ENCODE measurements at places on chromosomes 16 and 17.

GRCh38 chr17:49705254-49705653 is 2.5 kb downstream of the SLC35B1 start:
- DNase-seq: no peak

GRCh38 chr17:9855036-9855435 is 29.3 kb downstream of the GLP2R start:
- no peak for DNase-seq

- no peak for DNase-seq
Measured at GRCh38 chr16:5903832-5904231, 806.2 kb upstream of the EEF2KMT start.

GRCh38 chr17:12730421-12730820 is 58.9 kb upstream of the ARHGAP44 start:
- no peak for DNase-seq

- DNase-seq: peak; percentile 0
Measured at GRCh38 chr16:67865318-67865717, 7.5 kb upstream of the EDC4 start.

GRCh38 chr16:71648921-71649320 is 22.9 kb downstream of the MARVELD3 start:
- no peak for DNase-seq

DNA sequence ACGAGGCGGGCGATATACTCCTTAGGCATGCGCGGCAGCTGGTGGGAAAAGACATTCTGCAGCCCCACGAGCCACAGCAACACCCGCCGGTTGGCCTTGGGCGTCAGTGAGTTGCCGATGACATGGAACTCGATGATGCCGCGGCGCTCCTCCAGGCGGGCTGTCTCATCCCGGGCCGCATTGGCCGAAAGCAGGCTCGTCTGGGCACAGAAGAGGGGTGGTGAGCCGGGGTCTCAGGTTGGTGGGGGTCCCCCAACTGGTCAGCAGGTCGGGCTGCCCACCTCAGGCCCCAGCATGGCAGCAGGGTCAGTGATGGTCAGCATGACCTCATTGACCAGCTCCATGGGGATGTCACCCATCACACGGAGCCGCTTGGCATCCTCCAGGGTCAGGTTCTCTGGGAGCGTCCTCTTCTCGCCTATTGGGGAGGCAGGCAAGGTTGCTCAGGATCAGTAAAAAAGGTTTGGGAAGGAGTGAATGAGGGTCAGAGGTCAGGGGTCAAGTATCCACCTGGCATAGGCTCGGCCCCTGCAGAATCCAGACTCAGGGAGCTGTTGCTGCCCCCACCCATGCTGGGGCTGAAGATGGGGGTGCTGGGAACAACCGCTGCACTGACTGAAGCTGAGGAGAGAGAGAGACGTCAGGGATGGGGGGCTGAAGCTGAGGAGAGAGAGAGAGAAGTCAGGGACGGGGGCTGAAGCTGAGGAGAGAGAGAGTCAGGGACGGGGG is 3.6 kb downstream of the KAT2A start:
- peak; percentile 15 for DNase-seq

DNA sequence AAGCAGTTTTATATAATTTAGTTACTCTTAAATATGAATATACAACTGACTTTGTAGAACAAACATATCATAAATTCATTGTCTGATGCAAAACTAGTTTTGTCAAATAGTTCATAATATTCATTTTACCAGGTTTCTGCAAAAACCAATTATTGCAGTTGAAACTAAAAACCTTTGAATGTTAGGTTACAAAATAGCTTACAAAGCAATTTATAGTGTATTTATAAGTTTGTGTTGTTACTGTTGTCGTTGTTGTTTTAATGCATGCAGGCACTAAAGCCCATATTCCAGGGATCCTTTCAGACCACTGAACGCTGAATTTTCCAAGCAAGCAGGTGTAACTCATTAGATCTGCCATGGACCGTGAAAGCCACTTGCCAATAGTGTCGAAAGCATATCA is 427.6 kb downstream of the ZFHX3 start:
- no peak for DNase-seq

DNA sequence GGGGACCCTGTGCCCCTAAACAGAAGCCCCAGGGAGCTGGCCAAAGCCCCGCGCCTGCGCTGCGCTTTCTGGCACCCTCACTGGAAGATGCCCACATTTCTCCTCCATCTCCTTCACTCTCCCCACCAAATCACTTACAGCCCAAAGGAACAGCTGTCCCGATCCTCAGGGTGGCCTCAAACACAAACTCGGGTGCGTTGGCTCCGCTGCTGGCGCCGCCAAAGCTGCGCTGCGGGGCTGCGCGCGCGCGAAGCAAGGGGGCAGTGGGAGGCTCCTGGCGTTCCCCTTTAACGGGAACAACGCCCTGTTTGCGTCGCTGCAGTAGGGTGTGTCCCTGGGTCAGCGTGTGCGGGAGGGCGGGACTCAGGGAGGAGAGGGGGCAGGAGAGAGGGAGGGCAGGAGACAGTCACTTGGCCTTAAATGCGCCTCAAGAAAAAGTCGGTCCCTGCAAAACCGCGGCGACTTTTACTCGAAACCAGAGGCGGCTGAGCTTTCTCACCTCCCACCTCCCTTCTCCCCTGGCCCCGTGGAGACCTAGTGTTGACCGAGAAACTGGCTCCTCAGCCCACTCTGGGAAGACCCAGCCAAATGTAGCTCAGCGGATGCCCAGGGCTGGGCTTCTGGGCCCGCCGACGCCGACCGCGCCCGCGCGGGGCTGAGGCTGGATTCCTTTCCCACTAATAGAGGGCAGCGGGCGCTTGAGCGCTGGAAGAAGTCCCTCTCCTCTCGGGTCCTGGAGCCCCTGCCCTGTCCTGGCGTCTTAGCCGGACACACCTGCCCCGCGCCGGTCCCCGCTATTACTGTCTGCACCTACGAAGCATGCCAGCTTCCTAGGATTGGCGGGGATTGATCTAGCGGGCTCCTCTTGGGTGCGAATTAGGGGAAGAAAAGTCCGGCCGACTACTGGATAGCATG is 2.6 kb downstream of the PMP22 start:
- no peak for DNase-seq

- DNase-seq: no peak
Measured at GRCh38 chr16:5015887-5016286, 17.8 kb downstream of the NAGPA start.

- no peak for DNase-seq
Measured at GRCh38 chr17:10115536-10115932, 82.9 kb downstream of the GAS7 start.

GRCh38 chr16:74281300-74281699 is 15.3 kb upstream of the PSMD7 start:
- DNase-seq: no peak

GRCh38 chr17:39627047-39627711 is 427 bp downstream of the PPP1R1B start:
- no peak for DNase-seq

DNA sequence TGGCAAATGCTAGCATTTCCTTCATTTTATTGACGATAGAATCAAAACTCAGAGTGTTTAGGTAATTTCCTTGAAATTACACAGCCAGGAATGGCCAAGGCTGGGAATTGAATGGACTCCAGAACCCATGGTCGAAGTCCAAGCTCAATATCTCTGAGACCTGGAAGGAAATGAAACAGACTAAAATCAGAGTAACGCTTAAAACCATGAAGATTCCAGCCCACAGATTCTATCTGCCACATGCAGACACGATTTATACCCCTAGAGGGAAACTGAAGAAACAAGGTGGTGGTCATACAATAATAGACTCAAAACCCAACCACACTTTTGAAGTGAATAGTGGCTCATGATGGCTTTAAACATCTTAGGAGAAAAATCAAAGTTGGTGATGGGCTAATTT is 95.6 kb downstream of the PRKCA start:
- DNase-seq: no peak

- no peak for DNase-seq
Measured at GRCh38 chr17:49729069-49729468, 21.3 kb upstream of the SLC35B1 start.

DNA sequence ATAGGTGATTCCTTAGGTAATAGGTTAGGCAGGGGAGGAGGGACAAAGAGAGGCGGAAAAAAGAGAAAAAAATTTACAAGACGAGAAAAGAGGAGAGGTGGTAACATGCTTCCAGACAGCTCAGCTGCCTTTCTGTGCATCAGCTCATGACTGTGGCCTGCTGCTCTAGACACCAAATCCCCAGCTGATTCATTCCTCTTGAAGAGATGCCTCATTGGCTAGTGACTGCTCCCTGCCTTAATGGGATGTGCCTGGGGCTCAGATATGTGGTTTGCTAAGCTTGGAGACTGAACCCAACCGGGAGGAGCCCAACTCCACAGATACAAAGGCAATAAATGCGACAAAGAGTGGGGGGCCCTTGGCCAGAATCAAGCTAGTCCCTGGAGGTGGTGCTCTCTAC is 105.9 kb upstream of the FAM20A start:
- no peak for DNase-seq

- DNase-seq: no peak
Measured at GRCh38 chr17:27453471-27453870, 2.8 kb upstream of the KSR1 start.

DNA sequence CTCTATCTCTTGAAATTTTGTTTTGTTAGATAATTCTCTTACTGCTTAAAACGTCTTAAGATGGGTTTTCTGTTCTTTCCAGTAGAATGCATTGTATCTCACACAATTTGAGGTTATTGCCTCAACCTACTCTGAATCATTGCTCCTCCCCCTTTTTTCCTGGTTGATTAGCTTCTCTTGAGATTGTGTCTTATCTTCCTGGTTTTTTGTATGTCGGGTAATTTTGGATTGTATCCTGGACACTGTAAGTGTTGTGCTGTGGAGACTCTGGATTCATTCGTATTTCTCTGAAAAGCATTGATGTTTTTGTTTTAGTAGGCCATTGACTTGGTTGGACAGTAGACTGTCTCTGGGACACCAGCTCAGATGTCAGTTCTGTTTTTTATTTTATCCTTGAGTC is 26.1 kb downstream of the PRKCB start:
- DNase-seq: no peak

DNA sequence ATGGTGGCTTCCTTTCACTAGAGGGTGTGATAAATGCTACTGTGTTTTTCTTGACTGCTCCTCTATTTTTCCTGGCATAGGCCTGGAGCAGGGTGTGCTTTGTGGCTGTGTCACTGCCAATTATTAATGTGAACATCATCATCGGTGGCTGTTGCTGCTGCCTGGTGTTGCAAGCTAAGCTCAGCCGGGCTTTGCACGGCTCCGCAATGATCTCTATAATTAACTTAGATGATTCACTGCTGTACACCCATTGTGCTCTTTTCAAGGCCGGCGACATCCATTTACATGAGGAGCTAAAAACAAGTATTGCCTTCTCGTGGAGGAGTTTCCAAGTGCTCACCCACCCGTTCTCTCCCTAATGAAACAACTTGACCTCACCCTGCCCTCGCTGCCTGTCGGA is 160.1 kb upstream of the IRX3 start:
- no peak for DNase-seq

GRCh38 chr17:30218799-30219198 is 16.7 kb downstream of the SLC6A4 start:
- DNase-seq: no peak

- no peak for DNase-seq
Measured at GRCh38 chr17:58492238-58493121, 4.3 kb upstream of the HSF5 start.

GRCh38 chr16:59514651-59515050 is 780.5 kb upstream of the GOT2 start:
- no peak for DNase-seq

- peak; percentile 91 for DNase-seq
Measured at GRCh38 chr17:51372345-51373004, 112.1 kb downstream of the UTP18 start.

DNA sequence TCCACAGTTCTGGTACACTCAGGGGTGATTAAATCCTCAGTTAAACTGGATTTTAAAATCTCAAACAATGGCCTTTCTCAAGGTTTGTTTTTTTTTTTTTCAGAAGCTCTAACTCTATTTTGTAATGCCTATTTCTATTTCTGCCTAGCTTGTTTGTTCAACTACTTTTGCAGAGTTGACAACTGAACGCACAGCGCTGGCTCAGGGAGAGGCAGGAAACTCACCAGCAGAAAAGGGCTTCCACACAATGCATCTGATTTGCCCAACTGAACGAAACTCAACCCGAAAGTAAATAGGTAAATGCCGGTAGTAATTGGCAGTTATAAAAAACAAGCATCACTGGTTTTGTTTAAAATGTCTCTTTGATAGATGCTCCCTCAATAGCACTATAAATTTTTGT is 52.7 kb upstream of the CNEP1R1 start:
- DNase-seq: no peak

- DNase-seq: no peak
Measured at GRCh38 chr16:8669481-8669880, 4.9 kb upstream of the ABAT start.

- no peak for DNase-seq
Measured at GRCh38 chr16:75495076-75495674, at the start of gene CHST6. Gene CHST6, minus strand, starts transcription at chr16:75495441. Its CDS starts 15,613 bp downstream, at chr16:75479828.

GRCh38 chr16:49562228-49562627 is 188.6 kb downstream of the C16orf78 start:
- DNase-seq: no peak

- DNase-seq: peak; percentile 38
Measured at GRCh38 chr17:59361916-59362810, 30.7 kb downstream of the YPEL2 start.

Data from NCI-H446 (cell line).